ENCODE measurements at places on chromosomes 1 and 21.

- DNase-seq, result no peak
Observed at GRCh38 chr1:109805486-109806165, 41.9 kb upstream of the EPS8L3 start.

- no peak for DNase-seq
Observed at GRCh38 chr1:30511991-30512913, 211.1 kb downstream of the MATN1 start.

DNA sequence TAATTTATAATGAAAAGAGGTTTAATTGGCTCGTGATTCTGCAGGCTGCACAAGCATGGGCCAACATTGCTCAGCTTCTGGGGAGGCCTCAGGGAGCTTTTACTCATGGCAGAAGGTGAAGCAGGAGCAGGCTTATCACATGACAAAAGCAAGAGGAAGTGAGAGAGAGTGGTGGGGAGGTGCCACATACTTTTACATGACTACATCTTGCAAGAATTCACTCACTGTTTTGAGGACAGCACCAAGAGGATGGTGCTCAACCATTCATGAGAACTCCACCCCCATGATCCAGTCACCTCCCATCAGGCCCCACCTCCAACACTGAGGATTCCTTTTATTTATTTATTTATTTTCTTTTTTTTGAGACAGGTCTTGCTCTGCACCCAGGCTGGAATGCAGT, 5.5 kb upstream of the PLEKHM2 start:
- no peak for DNase-seq

DNA sequence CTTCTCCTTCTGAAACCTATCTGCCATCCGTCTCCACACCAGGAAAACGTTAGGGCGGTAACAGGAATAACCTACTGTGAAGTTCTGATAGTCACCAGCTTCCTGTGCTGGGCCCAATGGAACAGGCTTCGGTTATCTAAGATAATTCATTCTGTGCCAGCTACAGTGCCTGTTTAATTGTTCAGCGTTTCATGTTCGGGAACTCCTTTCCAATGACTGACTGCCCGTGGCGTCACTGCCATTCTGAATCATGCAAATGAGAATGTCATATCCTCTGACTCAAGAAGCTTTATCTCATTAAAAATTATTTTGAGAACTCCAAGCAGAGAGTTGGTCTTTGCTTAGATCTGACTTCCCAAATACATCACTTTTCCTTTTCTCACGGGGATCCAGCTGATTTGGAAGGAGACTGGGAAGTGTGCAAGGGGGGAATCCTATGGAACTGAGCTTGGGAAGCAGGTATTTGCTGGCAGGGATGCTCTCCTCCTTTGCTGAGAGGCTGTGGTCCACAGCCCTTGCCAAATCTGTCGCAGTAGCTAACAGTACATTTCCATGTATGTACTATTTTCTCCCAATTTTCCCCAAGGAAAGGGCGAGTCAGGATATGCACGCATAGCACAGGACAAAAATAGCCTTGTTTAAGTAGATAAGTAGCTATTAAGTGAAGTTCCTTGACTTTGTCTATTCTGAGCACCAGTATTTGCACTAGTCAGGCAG, 358.7 kb downstream of the LTN1 start:
- no peak for DNase-seq

DNA sequence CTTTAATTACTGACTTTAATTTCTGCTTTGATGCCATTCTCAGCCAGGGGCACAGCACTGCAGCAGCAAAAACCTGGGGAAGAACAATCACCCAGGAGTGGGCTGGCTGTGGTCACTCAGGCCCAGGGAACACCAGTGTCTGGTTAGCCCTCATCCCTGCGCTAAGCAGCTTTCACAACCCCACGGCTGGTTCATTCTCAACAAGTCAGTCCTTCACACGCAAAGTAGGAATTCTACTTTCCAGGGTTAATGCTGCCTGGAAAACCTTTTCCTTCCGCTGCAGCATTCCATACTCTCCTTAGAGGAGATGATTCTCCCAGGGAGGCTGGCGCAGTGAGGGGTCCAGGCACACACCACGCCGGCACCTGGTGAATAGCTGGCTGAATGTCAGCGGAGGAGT, 24.3 kb upstream of the KCNE1 start:
- no peak for DNase-seq

DNA sequence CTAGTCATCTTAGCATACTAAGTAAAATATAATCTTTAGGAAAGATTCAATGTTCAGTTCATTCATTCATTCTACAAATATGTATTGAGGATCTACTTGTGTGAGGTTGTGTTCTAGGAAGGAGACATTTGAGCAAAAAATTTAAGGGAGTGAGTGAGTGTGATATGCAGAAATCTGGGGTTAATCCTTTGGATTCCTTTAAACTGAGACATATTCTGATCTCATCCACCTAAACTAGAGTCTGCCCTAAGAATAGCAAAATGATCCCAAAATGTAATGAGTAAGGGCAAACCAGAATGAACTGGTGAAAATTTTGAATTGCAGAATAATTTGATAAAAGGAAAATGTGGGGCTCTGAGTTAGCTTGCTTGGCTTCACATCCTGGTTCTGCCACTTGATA, 8.6 kb downstream of the UBE2U start:
- DNase-seq, result no peak

- DNase-seq, result no peak
Observed at GRCh38 chr1:186775036-186775435, 53.7 kb upstream of the PLA2G4A start.

- no peak for DNase-seq
Observed at GRCh38 chr1:52210044-52210443, 68.2 kb downstream of the ZFYVE9 start.

- no peak for DNase-seq
Observed at GRCh38 chr1:145949219-145949618, 8.6 kb downstream of the LIX1L start.

- DNase-seq, result no peak
Observed at GRCh38 chr21:42777064-42777756, 102.1 kb downstream of the WDR4 start.

GRCh38 chr1:21894034-21894881, 42.9 kb downstream of the HSPG2 start:
- no peak for DNase-seq

- no peak for DNase-seq
Observed at GRCh38 chr1:156281693-156282478, 739 bp downstream of the SMG5 start.

- DNase-seq, result no peak
Observed at GRCh38 chr21:46297338-46298271, 11.5 kb downstream of the YBEY start.

DNA sequence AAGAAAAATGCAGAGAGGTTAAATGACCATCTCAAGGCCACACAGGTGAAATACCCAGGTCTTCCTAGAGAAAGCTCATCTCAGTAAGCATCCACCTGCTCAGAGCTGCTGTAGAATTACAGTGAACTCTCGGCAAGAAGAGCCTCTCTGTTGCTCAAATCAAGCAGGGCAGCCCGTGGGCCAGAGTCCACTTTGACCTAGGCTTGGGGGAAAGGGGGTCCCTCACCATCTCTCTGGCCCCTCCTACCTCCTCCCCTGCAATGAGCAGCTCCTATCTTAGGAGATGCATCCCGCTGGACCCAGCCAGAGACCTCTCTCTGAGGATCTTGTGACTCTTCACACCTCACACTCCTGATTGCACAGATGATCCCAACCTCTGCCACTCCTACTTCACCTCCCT, 364.7 kb downstream of the PTPRU start:
- no peak for DNase-seq

- DNase-seq, result no peak
Observed at GRCh38 chr1:172288581-172288980, 131.9 kb upstream of the C1orf105 start.

DNA sequence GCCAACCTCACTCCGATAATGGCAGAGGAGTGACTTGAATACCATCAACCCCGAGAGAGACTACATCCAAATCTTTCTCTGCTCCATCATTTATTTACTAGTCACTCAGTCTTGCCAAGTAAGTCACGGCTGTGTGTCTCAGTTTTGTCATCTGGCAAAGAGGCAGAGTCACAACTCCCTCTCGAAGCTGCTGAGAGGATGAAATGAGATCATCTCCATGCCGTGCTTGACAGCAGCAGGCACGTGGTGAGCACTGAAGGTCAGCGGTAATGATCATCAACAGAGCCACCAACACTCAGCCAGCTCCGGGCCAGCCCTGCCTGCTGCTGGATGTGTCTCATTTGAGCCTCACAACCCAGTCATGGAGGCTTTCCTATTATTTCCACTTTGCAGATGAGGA, 19.9 kb downstream of the ALDH4A1 start:
- no peak for DNase-seq

DNA sequence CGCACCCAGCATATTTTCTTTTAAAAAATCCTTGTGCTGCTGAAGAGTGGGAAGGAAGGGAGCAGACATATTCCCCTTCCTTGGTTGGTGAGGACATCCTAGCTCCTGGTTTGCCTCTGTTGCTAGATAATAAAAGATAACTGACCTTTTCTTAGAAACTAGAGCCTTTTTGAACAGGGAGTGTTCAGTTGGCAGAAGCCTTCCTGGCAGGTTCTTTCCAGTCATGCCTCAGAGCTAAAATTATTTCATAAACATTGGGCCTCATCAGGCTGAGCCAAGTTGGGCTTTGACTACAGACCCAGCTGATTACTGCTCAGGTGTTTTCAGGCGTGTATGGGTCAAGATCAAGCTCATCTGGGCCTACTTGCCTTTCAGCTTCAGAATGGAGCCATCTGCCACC, 22.7 kb upstream of the SH3BGRL3 start:
- no peak for DNase-seq

DNA sequence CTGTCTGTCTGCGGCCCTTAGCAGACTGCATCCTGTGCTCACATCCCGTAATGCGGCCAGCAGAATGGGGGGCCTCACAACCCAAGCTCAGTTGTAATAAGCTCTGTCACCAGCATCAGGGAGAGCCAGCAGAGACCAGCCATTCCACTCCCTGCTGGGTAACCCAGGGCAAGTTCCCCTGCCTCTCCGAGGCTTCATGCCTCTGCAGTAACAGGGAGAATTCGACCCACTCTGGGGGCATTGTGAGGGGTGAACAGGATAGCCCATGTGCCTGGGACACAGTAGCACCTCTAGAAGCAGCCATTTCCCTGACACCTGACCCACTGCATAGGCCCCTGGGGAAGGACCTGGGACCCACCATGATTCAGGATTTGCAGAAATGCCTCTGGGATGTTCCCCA, 461.2 kb downstream of the MATN1 start:
- no peak for DNase-seq

DNA sequence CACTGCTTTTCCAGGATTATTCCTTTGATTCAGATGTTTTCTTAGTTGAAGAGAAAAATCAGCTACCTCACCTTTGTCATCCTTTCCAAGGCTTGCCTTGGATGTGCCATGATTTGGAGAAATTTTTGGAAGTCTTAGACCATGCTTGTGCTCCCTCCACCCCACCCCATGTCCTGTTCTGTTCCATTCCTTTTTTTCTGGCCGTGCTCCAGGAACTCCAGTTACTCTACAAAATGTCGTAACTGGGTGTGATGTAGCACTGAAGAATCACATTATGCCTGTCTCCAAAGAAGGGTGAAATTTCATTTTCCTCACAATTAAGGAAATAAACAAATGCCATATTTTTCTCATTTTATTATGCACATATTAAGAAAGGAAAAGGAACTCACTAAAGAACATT, 217.8 kb upstream of the ZRANB2 start:
- no peak for DNase-seq

DNA sequence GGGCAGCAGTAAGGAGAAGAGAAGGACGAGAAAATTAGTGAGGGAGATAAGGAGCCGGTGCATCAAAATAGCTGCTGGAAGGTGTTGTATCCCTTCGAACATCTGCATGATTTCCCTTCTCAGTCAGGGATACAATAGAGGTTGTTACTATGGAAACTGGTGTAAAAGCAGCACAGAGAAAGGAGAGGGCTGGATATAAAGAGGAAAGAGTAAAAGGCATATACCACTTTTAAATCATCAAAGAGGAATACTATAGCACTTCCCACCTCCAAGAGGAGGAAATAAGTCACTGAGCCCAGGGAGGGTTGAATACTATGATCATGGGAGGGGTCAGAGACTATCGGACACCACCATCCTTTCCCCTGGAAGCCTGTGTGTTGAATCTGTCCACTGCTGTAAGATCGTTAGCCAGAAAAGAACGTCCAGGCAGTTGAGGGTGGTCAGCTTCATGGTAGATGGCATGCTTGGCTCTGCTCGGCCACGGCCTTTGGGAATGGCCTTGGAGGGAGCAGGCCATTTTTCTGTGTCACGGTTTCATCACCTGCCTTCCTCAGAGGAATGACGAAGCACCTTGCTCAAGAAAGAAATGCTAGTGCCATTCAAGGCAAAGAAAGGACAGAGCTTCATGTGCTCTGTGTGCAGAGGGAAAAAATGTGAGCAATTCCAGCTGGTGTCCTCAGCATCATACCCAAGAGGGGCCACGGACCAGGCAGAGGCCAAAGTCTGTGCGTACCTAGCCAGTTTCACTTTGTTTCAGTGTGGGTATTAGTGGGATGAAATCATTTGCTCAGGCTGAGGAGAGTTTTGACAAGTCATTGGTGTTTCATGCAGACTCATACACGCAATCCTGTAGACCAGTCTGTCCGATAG, 64.2 kb downstream of the IRF2BP2 start:
- DNase-seq, result no peak

DNA sequence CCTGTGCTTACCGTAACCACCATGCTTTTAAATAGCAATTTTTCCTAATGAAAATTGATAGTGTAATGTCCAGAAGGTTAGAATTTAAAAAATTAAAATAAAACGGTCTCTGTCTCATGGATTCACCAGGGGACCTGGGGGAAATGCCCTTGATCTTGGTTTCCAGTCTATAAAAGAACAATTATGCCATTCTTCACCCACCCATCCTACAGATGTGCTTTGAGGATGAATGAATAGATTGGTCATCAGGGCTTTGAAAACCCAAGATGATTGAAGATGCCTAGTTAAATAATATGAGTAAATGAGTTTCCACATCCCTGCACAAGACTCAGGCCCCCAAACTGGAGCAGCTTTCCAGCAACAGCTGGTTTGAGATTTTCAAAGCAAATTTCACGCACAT, 38.7 kb downstream of the CNN3 start:
- DNase-seq, result no peak

DNA sequence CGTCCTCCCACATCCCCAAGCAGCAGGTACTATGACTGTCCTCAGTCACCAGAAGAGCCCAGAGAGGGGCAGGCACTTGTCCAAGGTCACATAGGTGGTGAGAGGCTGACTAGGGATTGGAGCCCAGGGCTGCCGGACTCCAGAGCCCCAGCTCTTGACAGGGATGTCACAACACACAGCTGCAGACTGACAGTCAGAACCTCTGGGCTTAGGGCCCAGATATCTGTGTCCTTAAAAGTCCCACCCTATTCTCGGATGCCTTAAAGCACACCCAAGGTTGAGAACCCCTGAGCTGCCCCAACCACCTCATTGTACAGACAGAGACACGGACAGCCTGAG, 622.9 kb downstream of the MATN1 start:
- no peak for DNase-seq

DNA sequence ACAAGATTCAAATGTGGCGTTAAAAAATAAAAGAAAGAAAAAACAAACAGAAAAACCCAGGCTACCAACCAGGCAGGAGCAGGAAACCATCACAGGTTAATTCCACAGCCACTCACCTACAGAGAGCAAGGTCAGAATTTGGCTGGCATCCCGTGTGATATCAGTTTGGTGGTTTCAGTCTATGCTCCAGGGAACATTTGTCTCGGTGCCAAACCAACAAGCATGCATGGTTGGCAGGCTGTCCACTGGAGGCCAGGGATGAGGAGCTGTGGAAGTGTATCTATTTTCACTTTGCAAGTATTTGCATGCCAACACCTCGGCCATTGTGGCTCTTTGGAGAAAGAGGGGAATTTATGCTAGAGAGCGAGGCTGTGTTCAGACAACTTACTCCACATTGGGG, 53.1 kb upstream of the PROX1 start:
- DNase-seq, result no peak

All from GM13976 (cell line).